SK-N-MC (cell line): ENCODE measurements at places on chromosomes 3 and 15.
A peak's percentile ranks its signal among the peaks of the same experiment; 100 is the strongest.

GRCh38 chr15:92044203-92044909, 190.8 kb downstream of the SLCO3A1 start:
- no peak for DNase-seq

- no peak for DNase-seq
Measured at GRCh38 chr3:4997946-4998345, 18.7 kb downstream of the BHLHE40 start.

DNA sequence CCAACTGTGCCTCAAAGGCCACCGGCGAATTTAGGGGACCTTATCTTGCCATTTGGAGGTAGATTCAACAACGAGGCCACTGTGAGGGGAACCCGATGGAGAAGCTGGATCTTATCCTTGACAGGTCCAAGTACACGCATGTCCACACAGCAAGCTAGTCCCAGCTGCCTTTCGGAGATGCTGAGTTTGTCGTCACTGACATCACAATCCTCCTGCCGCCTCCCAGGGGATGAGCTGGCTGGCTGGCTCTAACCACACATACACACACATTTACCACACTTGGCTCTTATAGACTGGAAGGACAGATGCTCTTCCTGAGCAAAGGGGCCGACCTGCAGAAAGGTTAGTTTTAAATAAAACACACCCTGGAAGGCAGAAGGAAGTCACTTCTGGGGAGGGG, 176.3 kb downstream of the STT3B start:
- no peak for DNase-seq

GRCh38 chr15:101600035-101600434, 52.1 kb downstream of the TM2D3 start:
- no peak for DNase-seq

GRCh38 chr3:141878817-141879216, 2.4 kb downstream of the ATP1B3 start:
- DNase-seq, result peak; percentile 86

DNA sequence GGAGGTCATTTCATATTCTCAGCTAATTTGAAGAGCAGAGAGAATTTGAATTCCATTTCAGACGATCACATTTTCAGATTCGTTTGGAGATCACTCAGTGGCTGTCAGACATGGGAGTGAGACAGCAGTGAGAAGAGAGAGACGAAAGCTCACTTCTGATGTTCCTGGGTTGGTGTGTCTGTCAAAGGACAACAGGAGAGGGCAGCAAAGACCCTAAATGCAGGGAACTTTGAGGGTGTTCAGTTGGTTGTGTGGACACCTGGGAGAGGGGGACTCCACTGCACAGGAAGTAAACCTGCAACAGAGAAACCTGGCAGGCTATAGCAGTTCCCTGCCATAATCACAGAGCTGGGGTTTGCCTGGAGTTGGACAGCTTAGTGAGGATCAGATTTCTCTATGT, 675.1 kb downstream of the SQOR start:
- DNase-seq, result no peak

DNA sequence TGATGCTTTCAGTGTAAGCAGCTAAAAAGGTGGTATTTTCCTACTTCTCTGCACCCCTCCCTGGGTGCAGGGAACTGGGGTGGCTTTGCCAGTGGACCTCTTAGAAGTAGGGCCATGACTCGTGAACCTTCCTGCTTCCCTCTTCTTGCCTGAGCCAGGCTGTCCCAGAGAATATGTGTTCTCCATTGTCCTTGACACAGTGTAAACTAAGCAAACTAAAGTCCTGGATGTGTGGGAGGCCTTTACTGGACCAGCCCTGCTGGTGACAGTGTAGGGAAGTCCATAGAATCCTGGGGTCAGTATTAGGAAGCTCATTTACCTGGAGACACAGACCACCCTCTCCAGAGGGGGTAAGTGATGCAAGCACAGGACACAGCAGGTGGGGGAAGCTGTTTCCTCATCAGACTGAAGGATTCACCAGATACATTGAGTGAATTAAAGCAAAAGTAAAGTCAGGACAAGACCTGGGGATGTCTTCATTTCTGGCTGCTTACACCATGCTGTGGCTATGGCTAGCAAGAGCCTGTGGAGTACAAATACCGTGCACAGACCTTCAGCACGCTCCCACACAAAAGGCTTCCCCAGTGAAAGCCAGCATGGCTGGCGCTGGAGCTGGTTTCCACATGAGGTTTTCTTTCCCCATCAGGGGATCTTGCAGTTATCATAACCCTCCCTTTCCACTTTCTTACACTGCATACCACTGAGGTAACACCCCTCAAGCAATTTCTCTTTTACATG, 64.8 kb upstream of the LPP start:
- DNase-seq, result no peak

DNA sequence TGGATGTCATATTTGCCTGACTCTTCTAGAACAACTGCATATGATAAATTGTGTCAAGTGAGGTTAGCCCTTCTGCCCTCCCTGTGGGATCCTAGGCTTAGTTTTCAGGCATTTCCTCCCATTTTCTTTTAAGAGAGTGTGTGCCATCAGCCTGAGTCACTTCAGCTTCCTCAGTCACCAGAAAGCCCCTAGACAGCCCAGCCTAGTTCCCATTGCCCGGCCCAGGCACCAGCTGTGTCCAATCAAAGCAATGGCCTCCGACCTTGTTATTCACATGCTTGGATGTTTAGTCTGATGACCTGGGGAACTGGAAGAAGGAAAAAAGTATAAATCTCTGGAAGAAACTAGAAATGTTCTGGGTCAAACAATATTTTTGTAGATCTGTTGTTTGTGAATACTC, 221.9 kb upstream of the LRIG1 start:
- no peak for DNase-seq

DNA sequence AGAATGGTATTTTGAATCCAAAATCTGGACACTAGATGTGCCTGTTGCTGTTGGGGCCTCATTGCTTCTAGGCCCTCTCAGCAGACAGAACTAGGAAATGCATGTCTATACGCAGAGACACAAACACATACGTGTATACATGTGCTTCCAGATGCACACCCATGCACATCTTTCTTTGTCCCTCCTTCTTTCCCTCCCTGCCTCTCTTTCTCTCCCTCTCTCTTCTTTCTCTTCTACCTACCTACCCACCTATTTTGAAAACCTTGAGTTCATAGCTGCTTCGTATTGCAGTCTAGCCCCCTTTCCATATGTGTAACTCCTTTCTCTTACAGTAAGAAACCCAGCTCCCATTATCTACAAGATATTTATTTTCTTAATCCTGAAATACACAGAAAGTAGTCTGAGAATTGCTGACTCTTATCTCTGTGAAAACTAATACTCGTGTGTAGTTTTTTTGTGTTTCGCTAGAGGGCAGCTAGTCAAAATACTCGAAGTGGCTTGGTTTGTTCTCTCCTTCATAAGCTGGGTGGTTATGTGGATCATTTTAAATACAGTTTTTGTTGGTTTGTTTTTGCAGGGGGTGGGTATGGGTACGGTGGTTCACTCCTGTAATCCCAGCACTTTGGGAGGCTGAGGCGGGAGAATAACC, 18.5 kb downstream of the RPL32 start:
- no peak for DNase-seq

GRCh38 chr3:60303160-60303559, 948.1 kb downstream of the FHIT start:
- DNase-seq, result no peak

DNA sequence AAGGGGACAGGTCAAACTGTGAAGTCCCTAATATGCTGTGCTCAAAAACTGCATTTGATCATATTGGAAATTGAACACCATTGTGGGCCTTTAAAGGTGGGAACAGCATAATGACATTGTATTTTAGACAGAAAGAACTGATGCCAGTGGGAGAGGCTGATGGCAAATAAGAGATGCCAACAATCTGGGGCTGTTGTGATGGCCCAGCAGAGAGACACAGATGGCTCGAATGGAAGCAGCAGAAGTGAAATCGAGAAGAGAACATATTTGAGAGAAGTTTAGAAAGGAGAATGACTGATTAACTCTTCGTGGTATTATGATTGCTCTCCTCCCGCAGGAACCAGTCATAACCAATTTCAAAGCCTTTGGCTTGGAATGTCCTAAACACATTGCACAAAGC, 382.9 kb downstream of the MECOM start:
- no peak for DNase-seq

DNA sequence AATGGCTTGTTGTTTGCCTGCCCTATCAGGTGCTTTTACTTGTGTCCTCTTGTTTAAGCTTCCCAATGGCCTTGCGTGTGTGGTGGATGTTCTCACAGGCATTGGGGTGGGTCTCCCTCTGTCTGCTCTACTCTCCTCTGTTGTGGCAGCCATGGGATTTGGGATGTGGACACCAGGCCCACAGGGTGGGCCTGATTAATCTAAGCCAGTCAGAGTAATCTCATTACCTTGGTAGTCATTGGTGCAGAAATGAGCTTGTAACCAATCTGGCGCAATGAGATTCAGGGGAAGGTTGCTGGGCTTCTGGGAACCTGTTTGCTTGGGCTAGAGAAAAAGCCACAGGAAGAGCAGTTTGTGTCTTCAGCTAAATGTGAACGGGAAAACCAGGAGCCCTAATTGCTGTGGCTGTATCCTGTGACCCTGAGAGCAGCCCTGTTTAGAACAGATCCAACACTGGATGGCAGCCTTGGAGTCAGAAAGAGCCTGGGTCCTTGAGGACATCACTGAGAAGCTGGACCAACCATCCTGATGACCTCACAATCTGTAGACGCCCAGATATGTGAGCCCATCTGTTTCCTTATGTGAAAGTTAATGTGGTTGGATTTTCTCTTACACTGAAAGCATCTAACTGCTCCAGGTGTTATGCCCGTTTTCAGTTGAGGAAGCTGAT, 157.3 kb upstream of the UBE2E1 start:
- DNase-seq, result no peak

DNA sequence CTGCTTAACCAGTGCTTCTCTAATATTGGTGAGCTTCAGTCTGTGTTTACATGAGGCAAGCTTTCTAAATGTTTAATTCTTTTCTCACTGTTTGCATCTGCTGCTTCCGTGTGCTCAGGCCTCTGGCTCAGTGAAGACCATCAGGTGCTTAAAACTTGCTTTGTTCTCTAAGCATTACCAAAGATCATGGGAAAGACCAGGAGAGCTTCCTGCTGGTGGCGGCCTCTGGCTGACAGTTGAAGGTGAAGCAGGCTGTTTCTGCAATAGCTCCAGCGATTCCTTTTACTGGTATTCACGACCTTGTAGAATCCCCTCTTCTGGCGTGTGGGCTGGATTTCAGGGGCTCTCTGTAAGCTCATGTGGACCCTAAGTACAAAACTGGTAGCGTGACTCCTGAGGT, 45.1 kb downstream of the EDEM1 start:
- no peak for DNase-seq

GRCh38 chr15:51405693-51406523, 64.5 kb downstream of the GLDN start:
- no peak for DNase-seq

DNA sequence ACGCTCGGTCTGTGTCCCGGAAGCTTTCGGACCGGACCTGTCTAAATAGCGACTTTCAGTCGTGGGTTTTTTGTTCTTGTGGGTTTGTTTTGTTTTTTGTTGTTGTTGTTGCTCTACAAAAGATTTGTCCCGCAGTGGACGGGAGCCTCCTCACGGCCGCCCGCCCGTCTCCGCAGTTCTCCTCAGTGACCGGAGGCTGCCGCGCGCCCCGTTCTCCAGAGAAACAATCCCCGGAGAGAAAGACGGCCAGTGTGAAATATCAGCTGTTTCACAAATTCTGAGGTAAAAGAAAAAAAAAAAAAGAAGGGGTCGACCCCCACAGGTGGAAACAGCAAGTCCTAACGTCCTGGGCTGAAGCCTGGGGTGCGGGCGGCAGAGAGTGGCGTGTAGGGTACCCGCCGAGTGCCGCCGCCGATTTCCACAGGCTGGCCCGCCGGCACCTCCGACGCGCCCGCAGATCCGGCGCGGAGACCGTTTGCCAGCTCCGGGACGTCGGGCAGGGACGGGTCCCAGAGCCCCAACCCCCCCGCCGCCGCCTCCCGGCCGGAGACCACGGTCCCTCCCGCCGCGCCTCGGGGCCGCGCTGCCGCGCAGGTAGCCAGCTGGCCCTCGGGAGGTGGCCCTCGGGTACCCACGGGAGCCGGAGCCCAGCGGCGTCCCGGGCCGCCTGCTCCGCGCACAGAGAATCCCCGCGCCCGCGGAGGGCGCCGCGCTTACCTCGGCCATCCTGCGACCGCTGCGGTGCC, 478 bp downstream of the BNC1 start:
- no peak for DNase-seq

DNA sequence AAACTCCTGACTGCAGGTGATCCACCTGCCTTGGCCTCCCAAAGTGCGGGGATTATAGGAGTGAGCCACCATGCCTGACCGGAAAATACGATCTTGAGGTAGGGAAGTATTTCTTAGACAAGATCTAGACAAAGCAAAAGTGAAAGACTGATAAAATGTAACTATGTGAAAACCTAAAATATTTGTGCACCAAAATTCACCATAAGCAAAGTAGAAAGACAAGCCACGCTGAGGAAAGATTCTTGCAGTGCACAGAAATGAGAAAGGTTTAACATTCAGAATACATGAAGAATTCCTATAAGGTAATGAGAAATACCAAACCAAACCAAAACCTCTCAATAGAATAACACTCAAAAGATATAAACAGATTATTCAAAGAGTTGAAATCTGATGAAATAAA, 35.7 kb downstream of the SYNM start:
- DNase-seq, result no peak

GRCh38 chr15:50083424-50084025, 35.5 kb downstream of the ATP8B4 start:
- no peak for DNase-seq

- DNase-seq, result no peak
Measured at GRCh38 chr15:53758412-53758811, 1.1 kb downstream of the WDR72 start.

DNA sequence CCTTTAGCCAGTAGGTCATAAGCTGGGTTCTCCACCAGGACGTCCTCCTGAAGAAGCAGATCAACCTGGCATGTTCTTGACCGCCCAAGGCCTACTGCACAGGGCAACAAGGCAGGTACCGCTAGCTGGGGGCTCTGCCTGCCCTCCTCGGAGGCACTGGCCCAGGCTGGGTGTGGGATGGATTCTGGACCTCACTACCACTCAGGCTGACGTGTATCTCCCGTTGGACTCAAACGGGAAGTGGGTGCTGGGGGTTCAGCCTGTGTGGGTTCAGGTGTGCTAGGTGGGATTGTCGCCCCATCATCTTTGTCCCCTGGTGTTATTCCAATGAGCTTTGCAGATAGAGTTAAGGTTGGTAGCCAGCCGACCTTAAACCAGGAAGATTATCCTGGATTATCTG, 95.0 kb upstream of the SNRPA1 start:
- DNase-seq, result no peak

DNA sequence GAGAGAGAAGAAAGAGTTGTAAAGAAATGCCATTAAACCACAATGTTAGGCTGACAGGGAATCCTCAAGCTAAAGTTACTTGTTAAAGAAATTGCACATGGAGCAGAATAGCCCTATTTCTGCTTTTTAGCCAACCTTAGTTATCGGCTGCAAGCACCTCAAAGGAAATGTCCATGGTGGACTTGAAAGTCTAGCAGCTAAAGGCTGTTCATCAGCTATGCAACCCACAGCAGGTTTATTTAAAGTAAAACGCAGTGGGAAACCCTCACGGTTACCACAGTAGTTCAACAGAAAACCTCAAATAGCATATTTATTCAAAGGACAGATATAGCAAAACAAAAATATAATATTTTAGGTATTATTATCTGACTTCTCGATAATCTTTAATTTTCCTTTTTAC, 967.2 kb downstream of the IGSF11 start:
- DNase-seq, result no peak
